ENCODE measurements at places on chromosomes 13 and 19.
A peak's percentile ranks its signal among the peaks of the same experiment; 100 is the strongest.

DNA sequence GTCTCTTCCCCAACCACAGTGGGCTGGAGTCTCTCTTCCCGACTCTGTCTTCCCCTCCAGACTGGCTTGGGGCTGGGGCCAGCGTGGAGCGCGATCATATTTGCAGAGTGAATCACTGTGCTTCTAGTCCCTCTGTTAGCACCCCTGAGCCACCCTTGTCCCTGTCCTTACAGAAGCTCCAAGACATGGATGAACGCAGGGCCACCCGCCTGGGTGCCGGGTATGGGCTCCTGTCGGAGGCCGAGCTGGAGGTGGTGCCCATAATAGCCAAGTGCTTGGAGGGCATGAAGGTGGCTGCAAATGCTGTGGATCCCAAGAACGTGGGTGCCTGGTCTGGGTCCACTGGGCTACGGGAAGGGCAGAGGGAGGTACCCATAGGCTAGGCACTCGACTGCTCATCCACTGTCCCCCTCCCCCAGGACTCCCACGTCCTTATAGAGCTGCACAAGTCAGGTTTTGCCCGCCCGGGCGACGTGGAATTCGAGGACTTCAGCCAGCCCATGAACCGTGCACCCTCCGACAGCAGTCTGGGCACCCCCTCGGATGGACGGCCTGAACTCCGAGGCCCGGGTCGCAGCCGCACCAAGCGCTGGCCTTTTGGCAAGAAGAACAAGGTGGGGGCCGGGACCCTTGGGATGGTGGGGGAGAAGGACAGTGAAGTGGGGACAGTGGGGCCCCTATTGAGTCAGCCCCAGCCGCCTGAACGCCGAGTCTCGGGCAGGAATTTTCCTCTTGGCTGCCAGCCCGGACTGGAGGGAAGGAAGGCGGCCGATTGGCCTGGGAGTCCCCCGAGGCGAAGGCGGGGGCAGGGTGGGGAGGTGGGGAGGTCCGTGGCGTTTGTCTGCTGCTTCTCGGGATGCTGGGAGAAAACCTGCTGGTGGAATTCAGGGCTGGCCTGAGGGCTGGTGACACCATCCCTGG, 5.2 kb downstream of the TRIP10 start:
- peak; percentile 92 for DNase-seq

DNA sequence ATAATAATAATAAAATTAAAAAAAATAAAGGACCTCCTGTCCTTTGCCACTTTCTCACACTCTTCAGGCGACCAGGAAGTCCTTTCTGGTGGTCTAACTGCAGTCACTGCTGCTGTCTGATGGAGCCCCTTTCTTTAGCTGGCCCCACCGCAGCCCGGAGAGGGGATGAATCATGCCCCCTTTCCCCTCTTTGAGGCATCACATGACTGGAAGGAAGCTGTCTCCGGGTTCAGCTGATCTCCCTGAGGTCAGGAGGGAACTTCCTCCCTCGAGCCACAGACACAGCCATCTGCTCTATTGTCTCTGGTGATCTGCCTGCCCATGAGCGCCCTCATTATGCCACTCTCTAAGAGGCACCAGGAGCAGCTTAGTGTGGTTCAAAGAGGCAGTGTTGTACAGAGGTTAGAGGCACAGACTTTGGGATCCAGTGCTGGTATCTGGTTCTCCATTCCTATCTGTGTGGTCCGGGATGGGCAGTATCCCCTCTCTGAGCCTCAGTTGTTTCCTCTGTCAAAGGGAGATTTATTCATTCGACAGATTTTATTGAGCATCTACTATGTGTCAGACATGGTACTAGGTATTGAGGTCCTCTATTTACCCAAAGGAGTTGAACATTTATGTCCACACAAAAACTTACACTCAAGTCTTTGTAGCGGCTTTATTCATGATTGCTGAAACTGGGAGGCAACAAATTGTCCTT, 30.0 kb downstream of the VAV1 start:
- DNase-seq = peak; percentile 17

GRCh38 chr13:89514534-89515312, 1832.8 kb upstream of the MIR17HG start:
- peak; percentile 15 for DNase-seq

GRCh38 chr13:98576963-98577835, at the start of gene STK24:
TSS of gene STK24 (minus strand) at chr13:98577107. CDS start at chr13:98576786, 321 bp downstream.
- peak; percentile 83 for DNase-seq

GRCh38 chr13:51518827-51519226, 65.4 kb upstream of the WDFY2 start:
- DNase-seq = no peak

GRCh38 chr19:10812902-10813404, 23.1 kb downstream of the TMED1 start:
- DNase-seq = peak; percentile 41

GRCh38 chr13:110426735-110427134, 119.7 kb downstream of the COL4A2 start:
- DNase-seq = no peak

DNA sequence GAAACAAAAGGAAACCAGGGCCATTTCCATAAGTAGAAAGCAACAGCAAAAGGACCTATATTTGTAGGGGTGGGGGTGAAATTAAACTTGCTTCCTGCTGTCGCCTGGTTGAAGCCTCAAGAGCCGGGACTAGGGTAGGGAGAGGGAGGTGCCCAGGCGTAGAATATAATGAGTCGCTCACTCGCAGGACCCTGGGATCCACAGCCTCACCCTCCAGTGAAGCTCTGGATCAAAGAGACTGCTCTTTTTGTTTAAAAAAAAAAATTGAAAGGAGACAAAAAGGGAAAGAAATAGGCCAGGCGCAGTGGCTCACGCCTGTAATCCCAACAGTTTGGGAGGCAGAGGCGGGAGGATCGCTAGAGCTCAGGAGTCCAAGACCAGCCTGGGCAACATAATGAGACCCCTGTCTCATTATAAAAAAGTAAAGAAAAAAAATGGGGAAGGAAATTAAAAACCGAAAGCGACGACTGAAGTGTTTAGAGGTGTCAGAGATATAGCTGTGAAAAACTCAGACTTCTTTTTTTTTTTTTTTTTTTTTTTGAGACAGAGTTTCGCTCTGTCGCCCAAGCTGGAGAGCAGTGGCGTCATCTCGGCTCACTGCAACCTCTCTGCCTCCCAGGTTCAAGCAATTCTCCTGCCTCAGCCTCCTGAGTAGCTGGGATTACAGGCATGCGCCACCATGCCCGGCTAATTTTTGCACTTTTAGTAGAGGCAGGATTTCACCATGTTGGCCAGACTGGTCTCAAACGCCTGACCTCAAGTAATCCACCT, 10.9 kb upstream of the ADGRE5 start:
- DNase-seq = no peak

DNA sequence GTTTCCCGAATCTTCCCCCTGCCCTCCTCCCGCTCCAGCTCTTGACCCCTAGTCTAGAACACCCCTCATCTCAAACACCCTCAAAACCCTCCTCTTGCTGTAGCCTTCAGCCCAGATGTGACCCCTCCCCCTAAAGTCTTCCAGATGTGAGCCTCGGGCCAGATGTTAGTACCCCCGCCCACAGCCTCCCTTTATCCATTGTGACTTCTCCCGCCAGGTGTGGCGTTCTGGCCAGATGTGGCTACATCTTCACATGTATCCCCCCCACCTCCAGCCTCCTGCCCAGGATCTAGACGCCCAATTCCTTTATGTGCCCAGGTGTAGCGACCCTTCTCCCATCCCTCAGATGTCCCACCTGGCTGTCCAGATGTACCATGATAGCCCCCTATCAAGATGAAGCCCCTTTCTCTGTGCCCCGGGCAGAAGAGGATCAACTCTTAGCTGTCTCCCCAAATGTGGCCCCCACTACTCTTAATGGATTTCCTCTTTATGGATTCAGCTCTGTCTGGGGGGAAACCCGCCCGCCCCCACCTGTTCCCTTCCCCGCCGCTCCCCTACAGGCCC, 517 bp upstream of the LTBP4 start:
- DNase-seq = no peak

DNA sequence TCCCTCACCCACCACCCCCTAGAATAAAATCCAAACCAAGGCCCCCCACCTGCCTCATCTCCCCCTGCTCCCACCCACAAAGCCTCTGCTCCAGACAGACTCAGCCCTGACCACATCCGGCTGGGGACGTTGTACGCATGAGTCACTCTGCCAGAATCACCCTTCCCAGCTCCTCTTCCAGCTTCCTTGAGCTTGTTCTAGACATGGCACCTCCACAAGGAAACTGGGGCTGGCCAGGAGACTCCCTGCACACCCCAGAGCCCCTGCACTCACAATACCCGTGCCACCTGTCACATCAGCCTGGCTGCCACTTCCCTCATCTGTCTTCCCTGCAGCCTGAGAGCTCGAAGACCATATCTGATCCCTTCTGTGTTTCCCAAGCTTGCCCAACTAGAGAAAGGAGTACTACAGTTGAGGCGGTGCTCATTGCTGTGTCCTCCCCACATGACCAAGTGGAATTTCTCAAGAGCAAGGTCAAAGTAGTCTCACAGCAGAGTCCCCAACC, 9.7 kb downstream of the DEDD2 start:
- no peak for DNase-seq

GRCh38 chr19:50516964-50517703, 3.4 kb upstream of the ASPDH start:
- DNase-seq = no peak

DNA sequence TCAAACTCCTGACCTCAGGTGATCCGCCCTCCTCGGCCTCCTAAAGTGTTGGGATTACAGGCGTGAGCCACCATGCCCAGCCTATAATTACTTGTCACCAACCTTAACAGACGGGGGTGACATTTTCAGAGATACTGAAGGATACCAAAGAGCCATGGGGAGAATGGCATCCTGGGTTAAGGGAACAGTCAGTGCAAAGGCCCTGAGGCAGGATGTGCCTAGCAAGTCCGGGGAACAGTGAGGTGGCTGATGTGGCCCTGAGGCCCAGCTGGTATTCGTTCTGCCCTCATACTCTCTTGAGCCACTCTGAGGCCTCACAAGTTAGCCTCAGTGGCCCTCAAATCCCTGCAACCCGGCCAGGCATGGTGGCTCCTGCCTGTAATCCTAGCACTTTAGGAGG, 15.0 kb upstream of the ANGPTL8 start:
- DNase-seq = no peak

DNA sequence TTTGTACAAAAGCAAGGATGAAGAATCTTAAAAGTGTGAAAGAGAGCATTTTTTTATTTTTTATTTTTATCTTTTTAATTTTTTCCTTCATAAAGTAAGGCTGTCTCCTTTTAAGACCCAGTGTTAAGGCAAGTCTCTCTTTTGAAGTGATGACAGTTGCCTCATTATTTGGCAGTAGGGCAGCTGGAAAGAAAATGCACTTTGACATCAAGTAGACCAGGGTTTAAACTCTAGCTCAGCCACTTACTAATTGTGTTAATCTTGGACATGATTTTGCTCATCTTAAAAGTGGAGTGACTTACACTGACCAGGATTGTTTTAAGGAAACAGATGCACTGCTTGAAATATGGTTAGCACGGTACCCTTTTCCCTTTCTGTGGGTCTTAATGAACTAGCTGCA, 18.5 kb downstream of the GPALPP1 start:
- DNase-seq = no peak

- DNase-seq = no peak
Measured at GRCh38 chr19:55600662-55601028, 557 bp downstream of the ZNF524 start.

DNA sequence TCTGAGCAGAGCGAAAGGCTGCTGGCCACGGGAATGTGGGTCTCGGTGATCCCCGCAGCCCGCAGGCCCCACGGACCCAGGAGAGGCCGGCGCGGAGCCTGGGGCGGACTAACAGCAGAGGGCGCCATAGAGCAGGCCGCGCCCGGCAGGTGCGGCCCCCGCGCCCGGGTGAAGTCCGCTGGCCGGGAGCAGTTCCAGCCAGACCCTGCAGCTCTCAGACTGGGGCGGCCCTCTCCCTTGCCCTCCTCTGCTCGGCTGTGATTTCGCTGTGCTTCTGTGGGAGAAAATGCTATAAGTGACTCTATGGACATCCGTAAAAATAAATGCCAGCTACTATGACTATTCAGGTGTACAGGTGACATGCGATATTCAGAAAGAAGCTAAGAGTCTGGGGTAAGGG, 37.7 kb downstream of the GSX1 start:
- peak; percentile 36 for DNase-seq

- no peak for DNase-seq
Measured at GRCh38 chr13:113914333-113915011, 50.6 kb upstream of the GAS6 start.

GRCh38 chr19:6737873-6738786, 750 bp upstream of the GPR108 start:
- peak; percentile 75 for DNase-seq

DNA sequence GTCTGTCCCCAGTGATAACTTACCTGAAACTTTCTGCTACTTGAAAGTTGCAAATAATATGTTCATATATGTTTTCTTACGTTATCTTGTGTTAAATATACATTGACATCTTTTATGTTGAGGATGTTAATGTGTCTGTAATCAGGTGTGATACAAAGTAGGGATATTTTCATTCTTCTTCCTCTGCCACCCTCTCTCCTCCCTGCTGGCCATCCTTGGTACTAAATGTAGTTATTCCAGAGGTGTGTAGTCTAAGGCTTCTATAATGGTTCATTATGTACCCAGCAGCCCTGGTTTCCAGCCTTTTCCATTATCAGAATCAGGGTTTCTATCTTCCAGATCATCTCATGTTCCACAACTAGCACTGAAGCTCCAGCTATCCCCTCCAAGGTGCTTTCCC, 606.7 kb upstream of the KLHL1 start:
- no peak for DNase-seq

- DNase-seq = no peak
Measured at GRCh38 chr19:49497047-49497788, 984 bp downstream of the RPS11 start.

- no peak for DNase-seq
Measured at GRCh38 chr13:110245416-110245899, 61.5 kb downstream of the COL4A1 start.

DNA sequence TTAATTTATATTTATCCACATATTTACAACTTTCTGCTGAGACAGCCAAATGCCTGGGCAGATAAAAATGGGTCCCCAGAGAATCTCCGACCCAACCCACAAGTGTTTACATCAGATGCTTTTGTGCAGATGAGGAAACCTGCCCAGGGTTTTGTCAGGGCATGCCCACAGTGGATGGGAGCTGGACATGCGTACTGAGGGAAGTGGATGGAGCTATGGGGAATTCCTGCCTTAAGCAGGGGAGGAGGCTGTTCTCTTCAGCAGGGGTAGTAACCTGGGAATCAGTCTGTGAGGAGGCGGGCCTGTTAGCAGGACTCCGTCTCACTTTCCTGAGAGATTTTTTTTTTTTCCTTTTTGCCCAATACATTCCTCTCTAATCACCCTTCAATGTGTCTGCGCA, 122.9 kb downstream of the RFC3 start:
- no peak for DNase-seq

DNA sequence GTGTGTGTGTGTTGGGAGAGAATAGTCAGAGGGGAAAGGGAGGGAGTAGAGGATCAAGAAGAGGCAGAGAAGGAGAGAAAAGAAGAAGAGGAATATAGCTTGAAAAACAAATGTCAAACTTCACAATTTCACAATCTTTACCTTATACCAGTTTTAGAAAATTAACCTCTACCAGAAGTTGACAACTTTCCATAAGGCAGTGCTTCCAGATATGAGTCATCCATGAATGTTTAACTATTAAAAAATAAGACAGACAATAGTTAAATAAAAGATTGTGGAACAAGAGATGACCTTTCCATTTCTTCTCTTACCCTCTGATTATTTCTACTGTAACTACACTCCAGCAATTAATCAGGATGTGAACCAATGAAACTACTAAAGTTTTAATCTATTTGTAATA, 229.4 kb downstream of the ITGBL1 start:
- no peak for DNase-seq

Data from hindlimb muscle (tissue), 1 donor.